ENCODE measurements at places on chromosomes 1 and 21. TPM values are rescaled to one million over a fixed set of nuclear protein-coding genes. Genes with fewer than 3 reads are reported as not detected.

ITGB2 gene
- 1.0 TPM for total RNA-seq

ADAMTS5 gene
- total RNA-seq, result not detected

BRINP2 gene
- total RNA-seq, result 0.18 TPM

KAZN gene
- 2.9 TPM for total RNA-seq

S100A8 gene
- not detected for total RNA-seq
